ENCODE measurements at places on chromosomes 2 and 18.

DNA sequence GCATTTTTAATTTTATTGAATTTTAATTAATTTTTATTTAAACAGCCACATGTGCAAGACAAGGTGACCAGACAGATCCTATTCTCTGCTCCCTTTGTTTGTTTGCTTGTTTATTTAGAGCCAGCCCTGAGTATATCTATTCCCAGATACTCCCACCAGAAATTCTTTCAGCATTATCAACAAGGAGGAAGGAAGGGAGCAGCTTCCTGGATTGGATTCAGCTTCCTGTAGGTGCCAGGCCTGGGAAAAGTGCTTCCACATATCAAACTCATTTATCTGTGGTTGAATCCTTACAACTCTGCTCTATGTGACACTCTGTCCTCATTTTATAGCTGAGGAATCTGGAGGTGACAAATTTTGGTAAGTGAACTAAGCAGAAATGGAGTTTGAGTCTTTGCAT lies 60.5 kb upstream of the KLF7 start:
- no peak for DNase-seq

DNA sequence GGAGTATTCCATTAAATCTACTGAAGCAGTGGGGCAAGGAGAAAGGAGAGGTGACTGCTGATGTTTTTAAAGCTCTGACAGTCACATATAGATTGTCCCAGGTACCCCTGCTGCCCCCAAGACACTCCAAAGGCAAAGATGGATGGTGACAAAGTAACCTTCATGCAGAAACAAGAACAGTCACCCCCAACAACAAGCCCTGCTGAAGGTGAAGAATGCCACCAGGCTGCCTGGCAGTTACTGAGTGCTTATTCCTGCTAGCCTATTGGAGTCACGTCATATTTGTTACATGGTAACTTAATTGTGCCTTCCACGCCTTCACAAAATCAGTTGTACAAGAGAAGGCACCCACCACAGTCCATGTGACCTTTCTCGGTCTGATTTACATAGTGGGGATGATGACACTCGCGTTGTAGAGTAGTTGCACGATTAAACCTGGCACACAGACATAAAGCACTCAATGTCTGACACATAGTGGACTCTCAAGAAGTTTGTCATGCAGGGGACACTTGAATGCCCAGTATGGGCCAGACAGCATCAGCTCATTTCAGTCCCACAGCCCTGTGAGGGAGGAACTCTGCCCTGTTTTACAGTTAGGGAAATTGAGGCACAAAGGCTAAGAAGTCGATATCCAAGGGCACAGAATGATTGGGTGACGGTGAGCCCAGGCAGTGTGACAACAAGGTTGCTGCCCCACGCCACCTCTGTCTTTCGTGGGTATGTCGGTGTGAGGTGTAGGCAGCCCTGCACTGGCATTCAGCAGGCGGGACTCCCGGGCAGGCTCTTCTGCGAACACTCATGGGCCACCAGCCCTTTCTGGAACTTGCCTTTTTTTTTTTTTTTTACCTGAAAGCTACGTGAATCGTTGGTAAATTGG lies 62.7 kb downstream of the ZCCHC2 start:
- no peak for DNase-seq

GRCh38 chr2:168149150-168149974 lies 98.0 kb downstream of the STK39 start:
- DNase-seq, result no peak

DNA sequence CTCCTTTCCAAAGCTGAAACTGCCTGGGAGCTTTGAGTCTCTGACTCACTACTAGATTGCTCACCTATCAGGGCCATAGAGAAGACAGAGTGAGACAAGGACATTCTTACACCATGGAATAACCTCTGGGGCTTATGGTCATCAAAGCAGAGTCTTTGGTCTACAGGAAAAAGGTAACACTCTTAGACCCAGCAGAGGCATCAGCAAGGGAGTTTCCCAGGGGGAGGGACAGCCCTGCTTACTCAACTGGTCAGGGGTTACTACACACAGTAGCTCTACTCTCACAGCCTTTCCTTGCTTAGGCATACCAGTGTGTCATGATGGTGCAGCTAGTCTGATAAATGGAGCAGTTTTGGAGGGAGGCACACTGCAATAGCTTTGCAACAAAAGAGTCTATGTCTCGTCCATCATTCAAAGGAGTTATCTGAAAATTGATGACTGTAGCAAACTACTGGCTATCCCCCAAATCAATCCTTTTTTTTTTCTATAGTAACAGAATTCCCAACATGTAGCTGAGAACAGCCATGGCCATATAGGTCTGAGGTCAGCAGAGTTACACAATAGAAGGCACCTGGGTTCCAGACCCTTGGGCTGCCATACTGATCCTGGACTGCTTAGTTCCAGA lies 22.4 kb upstream of the CD28 start:
- peak; percentile 62 for DNase-seq

GRCh38 chr2:24793761-24794435 lies 673 bp downstream of the CENPO start:
- DNase-seq, result no peak

DNA sequence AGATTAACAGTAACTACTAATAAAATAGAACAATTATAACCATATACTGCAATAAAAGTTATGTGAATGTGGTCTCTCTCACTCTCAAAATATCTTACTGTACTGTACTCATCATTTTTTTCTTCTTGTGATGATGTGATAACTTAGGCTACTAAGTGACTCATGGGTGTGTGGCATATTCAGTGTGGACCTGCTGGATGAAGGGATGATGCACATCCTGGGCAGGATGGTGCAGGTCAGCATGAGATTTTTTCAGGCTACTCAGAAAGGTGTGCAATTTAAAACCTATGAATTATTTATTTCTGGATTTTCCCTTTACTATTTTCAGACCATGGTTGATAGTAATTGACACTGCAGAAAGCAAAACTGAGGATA lies 90.7 kb downstream of the NCKAP5 start:
- DNase-seq, result no peak

- no peak for DNase-seq
Measured at GRCh38 chr2:53103679-53104078, 663.9 kb upstream of the CHAC2 start.

GRCh38 chr2:60335533-60336237 lies 217.8 kb downstream of the BCL11A start:
- no peak for DNase-seq

GRCh38 chr18:12376034-12376753 lies 833 bp downstream of the AFG3L2 start:
- DNase-seq, result no peak

- DNase-seq, result no peak
Measured at GRCh38 chr2:150432312-150432625, 55.2 kb downstream of the RND3 start.

DNA sequence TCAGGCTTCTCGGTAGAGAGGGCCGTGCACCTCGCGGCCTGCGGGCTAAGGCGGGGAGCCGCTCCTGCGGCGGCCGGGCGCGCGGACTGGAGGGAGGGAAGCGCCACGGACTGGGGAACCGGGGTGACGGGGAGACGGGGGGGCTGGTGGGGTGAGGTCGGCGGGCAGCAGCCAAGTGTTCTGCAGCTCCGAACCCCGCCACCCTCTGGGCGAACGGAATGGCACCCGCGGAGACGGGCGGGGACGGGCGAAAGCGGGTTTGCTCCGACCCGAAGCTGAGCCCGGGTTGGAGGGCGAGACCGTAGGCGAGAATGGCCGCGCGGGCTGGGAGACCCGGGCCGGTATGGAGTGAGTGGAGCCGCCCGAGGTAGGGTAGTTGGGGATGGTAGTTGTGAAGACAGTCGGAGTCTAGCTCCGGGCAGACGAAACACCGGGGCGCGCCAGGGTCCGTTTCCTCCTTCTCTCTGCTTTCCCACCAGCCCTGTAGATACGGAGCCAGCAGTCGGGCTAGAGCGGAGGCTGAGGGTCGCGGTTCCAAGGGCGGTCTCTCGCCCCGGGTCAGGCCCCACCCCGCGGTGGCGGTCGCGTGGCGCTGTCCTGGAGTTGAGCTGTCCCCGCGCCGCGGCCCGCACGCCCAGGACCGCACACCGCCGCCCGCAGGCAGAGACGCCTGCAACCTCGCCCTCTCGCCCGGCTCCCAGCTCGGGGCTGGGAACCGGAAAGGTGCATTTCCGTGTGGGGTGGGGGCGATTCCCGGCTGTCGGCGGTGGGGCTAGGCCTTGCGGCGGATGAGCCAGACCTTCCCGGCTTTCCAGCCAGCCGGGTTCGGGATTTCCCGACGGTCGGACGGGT lies 160.3 kb upstream of the SIX2 start:
- DNase-seq, result no peak

- peak; percentile 31 for DNase-seq
Measured at GRCh38 chr18:45270289-45270771, 344.9 kb upstream of the SLC14A2 start.

- no peak for DNase-seq
Measured at GRCh38 chr2:217798743-217799562, 203.8 kb downstream of the TNS1 start.

GRCh38 chr2:125227843-125228392 lies 1202.8 kb downstream of the CNTNAP5 start:
- no peak for DNase-seq

GRCh38 chr2:204931562-204931961 lies 386.3 kb downstream of the PARD3B start:
- no peak for DNase-seq

- DNase-seq, result no peak
Measured at GRCh38 chr2:152410165-152410597, 75.2 kb downstream of the FMNL2 start.

- DNase-seq, result no peak
Measured at GRCh38 chr2:151775057-151775740, 40.9 kb upstream of the NEB start.

DNA sequence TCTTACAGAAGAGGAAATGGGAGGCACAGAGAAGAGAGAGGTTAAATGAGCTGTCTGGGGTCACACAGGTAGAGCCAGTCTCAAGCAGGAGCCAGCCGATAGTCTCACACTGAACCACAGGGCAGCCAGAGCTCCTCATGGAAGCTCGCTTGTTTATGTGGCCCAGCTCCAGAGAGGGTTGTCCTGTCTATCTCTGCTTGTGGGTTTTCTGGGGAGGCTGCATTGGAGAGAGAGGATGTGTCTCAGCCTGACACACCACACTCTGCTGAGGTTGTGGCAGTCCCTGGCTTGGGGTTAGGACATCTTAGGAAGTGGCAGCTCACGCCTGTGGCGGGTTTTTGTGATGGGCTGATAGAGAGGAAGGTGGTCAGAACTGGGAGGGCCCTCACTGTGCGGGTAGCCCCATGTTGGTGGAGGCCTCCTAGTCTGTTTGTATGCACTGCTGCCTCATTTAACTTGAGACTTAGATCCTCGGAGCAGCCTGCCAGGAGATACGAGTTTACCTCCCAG lies 52.3 kb downstream of the TCF7L1 start:
- no peak for DNase-seq

- DNase-seq, result no peak
Measured at GRCh38 chr2:155391613-155392130, 693.2 kb downstream of the KCNJ3 start.

GRCh38 chr2:156321243-156321904 lies 11.1 kb downstream of the NR4A2 start:
- no peak for DNase-seq

- no peak for DNase-seq
Measured at GRCh38 chr2:15784886-15785801, 155.2 kb upstream of the MYCN start.

DNA sequence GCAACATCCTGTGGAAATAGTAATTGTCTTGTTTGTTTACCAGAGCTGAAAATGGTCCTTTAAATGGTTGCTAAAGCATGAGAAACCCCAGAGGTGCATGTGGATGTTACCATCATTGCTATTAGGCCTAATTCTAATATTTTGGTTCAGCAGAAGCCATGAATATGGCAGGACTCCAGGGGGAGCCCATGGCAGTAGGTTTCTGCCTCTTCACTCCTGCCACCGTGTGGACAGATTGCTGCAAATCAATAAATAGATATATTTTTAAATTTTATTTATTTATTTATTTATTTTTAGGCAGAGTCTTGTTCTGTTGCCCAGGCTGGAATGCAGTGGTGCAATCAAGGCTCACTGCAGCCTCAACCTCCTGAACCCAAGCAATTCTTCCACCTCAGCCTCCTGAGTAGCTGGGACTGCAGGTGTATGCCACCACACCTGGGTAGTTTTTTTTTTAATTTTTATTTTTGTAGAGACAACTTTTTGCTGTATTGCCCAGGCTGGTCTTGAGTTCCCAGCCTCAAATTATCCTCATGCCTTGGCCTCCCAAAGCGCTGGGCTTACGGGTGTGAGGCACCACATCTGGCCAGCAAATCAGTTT lies 54.9 kb upstream of the CAPN13 start:
- DNase-seq, result peak; percentile 9

GRCh38 chr18:24268784-24269550 lies 128.7 kb downstream of the OSBPL1A start:
- no peak for DNase-seq

DNA sequence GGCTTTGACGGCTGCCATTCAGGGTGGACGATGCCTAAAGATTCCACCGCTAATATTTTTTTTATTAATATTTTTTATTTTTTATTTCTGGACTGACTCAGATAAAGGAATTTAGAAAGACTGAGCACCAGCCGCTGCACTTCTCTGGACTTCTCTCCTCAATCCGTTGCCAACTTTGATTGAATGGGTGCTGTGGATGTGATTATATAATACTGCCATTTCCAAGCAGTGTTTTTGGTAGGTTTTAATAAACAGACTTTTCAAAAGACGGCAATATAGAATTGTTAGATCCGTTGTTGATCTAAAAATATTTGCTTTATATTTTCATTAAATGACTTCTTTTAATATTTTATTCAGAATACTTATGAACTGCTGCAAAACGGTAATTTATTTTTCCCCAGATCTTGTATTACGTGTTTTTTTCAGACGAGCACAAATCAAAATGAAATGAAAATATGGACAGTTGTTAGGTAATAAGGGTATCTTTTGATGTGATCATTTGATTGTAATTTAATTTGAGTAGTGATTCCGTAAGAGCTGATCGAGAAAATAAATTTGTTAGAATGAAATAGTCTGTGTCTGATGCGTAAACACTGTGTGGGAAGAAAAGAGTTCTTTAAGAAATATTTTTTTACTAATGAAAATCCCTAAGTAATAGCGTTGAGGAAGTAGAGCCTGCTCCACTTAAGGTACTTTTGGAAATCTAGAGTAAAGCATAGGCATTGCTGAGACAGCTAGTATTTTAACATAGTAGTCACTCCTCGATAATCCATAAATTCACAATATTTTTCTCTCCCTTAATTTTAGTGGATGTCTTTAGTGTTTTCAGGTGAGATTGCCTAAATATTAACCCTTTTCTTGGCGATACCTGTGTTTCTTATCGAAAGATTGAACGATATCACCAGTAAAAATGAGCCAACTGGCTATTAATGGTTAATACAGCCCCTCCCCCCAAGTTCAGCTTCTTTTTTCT lies 4.4 kb downstream of the POU3F3 start:
- DNase-seq, result no peak

GRCh38 chr2:74444498-74445318 lies 3.0 kb upstream of the RTKN start:
- DNase-seq, result no peak
